ENCODE measurements at places on chromosomes 12 and 14.
A peak's percentile ranks its signal among the peaks of the same experiment; 100 is the strongest.

- no peak for DNase-seq
These were observed 46.7 kb upstream of the EVL start for GRCh38 chr14:100018482-100018881.

GRCh38 chr14:74549588-74549987 lies 56.0 kb downstream of the ISCA2 start:
- DNase-seq = no peak

GRCh38 chr12:65868133-65868705 lies 43.9 kb downstream of the HMGA2 start:
- no peak for DNase-seq

DNA sequence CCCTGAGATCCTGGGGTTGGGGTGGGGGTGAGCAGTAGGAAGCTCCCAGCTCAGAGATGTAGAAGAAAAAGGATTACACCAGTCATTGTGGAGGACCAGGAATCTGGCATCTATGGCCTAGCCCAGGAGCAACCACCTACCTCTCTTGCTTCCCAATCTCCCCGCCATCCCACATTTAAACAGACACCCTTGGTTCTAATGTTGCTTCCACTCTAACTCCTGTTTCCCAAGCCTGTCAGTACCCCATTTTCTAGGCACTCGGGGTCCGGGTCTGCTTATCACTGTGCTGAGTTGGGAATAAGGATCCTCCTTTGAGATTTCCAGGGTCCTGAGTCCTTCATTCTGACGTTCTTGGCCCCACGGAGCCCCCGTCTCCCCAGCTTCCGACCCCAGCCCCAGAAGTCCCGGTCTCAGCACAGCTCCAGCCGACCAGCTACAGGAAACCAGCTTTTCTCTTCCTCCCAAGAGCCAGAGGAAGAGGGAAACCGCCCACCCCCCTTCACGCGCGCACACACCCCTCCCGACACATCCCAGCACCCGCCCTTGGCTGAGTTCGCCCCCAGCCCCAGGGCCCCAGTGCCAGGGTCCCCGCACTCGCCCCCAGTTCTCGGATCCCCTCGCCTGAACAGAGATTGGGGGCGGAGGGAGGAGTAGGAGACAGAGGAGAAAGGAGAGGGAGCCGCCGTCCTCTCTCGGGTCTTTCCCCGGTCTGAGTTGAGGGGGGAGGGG lies 1.2 kb downstream of the ITGA5 start:
- DNase-seq = no peak

DNA sequence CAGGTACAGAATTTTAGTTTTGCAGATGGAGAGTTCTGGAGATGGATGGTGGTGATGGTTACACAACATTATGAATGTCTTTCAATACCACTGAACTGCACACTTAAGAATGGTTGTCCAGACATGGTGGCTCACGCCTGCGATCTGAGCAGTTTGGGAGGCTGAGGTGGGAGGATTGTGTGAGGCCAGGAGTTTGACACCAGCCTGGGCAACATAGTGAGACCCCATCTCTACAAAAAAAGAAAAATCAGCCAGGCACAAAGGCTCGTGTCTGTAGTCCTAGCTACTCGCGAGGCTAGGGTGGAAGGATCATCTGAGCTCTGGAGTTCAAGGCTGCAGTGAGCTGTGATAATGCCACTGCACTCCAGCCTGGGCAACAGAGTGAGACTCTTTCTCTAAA lies 8.1 kb upstream of the USP30 start:
- no peak for DNase-seq

DNA sequence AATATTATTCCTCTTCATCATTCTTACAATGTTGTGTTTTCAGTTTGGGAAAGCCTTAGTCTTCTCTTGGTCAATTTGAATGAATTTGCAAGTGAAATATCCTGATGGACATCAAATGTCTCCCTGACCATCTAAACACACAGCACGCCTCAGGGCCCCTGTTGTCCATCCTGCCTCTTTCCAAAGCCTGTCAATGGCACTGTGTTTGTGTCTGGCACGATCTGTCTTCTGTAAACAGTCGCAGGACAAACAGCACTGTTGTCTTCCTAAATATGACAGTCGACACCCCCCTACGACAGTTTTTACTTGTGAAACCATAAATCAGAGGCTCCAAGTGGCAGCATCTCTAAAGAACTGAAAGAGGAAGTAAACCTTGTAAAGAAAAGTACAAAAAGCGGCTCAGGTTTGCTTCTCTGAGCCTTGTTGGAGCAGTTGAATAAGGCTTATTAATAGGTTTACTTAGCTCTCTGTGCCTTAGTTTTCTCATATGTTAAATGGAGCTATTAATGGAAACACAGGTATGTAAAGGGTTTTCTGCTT lies 285.8 kb downstream of the NRXN3 start:
- no peak for DNase-seq

- no peak for DNase-seq
These were observed 574.1 kb downstream of the PRKD1 start for GRCh38 chr14:29353513-29353912.

DNA sequence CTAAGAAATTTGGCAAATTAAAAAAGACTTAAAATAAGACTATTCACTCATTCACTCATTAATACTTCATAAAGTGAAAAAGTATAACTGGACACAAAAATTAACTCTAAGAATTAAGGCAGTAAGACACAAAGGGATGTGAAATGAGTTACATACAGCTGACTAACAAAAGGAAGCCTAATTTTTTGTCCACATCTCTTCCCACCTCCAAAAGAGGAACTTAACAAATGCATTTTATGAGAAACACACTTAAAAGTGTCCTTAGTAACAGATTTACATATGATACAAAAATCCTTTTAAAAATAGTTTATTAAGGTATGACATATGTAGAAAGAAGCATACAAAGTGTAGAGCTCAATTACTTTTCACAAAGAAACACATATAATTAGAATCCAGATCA lies 88.9 kb downstream of the NUMB start:
- DNase-seq = peak; percentile 43

GRCh38 chr14:76644855-76645518 lies 116.3 kb upstream of the VASH1 start:
- DNase-seq = peak; percentile 66

DNA sequence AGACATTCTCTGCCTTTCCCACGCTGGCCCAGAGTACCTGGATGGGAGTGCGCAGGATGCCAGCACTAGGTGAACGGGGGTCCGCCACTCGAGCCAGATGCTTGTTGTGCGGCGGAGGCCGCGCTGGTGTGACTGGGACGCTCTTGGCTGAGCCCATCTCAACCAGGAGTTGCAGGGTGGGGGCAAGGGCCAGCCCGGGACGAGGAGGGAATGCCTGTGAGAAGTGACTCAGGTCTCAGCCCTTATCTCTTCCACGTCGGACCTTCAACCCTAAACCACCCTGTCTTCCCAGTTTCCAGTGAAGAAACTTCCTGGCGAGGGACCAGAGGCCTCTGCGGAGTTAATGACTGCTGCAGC lies 312 bp downstream of the CDCA3 start:
- no peak for DNase-seq

GRCh38 chr14:66135831-66136230 lies 350.3 kb upstream of the CCDC196 start:
- DNase-seq = no peak

DNA sequence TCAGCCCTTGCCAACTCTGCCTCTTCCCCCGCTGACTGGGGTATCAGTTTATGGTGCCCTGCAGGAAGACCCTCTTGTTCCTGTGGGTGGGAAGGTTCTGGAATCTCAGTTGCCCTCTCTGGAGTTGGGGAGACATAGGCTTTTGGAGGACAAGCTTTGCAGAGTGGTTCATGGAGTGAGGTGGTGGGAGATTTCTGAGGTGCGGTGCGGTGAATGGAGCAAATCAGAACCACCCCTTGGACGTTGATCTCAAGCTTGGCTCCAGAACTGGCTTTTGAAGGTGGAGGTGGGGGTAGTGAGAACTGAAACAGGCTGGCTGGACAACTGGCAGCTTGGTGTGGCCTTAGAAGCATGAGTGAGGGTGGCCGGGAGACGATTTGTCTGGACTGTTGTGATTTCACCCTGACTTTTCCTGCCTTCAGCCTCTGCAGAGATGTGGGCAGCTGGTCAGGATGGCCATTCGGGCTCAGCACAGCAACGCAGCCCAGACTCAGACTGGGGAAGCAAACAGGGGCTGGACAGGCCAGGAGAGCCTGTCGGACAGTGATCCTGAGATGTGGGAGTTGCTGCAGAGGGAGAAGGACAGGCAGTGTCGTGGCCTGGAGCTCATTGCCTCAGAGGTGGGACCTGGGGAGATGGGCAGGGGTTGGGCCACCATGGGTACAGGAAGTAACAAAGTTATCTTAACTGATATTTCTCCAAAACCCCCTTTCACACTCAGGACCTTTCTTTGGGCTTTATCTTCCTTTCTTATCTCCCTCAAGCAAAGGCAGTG lies 1.1 kb downstream of the SHMT2 start:
- DNase-seq = no peak

GRCh38 chr12:104632724-104633201 lies 176.0 kb downstream of the CHST11 start:
- no peak for DNase-seq

DNA sequence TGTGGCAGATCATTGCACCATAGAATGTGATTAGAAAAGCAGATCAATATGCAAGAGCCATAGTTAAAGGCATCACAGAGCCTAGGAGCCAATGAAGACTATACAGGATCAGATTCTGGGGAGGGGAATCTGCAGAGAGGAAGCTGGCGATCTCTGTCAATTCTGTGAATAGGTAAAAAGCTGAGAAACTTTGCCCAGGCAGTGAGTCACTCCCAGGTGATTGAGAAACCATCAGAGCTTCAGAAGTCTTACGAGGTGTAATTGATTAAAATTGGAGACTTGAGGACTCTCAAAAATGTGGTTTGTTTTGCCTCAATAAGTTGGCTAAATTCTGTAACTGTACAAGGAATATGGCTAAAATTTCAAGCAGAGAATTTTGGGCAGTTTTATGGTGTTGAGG lies 41.7 kb upstream of the TSPAN11 start:
- no peak for DNase-seq

DNA sequence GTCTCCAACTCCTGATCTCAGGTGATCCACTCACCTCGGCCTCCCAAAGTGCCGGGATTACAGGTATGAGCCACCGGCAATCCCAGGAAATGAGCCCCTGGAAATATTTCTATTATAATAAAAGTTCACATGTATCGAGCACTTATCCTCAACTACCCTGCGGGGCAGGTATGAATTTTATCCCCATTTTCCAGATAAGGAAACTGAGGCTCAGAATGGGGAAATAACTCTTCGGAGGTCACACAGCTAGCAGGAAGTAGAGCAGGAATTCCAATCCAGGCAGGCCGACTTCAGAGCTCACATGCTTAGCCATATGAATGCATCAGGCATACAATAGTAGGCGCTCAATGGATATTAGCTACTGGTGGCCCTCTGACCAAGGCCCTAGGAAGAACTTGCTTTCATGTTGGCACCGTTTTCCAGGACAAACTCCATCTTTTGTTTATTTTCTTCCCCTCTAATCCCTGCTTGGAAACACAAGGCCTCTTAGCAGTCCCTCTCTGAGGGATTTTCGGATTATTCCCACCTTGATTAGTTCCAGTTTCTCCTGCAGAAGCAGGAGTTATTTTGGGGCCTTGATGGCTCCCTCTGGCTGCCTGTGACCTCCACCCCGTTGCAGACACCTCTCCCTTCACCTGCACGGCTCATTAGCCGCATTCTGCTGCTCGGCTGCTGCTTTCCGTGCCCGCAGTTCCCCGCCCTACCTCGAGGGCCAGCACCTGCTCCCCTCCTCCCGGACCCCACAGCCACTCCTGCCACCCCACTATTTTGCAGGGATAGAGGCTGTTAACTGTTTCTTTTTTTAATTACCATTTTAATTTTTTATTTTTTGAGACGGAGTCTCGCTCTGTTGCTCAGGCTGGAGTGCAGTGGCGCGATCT lies 18.7 kb upstream of the POP5 start:
- no peak for DNase-seq
